ENCODE measurements at places on chromosomes 3 and 15. TPM values are rescaled to one million over a fixed set of nuclear protein-coding genes. Genes with fewer than 3 reads are reported as not detected.

Gene INSYN1
- 1.5 TPM for total RNA-seq

Gene RBP2
- not detected for total RNA-seq

Gene TMOD2
- 1.7 TPM for total RNA-seq

Gene CMTM6
- total RNA-seq = 45.0 TPM

Gene THRB
- 1.2 TPM for total RNA-seq

Gene ATP8B4
- total RNA-seq = 0.69 TPM

Gene BMF
- total RNA-seq = 1.1 TPM

Gene APBA2
- total RNA-seq = 17.1 TPM

Gene GPR149
- not detected for total RNA-seq

Gene ZNF860
- total RNA-seq = 1.7 TPM

Gene APOD
- total RNA-seq = 0.50 TPM

Gene ZNF502
- total RNA-seq = 1.3 TPM

Gene SMAD6
- total RNA-seq = 23.1 TPM

Gene FSIP1
- total RNA-seq = 0.49 TPM

Gene FAM3D
- total RNA-seq = not detected

Gene SENP7
- total RNA-seq = 2.2 TPM

Gene WNT5A
- total RNA-seq = 0.82 TPM

Gene ACSBG1
- 0.16 TPM for total RNA-seq

Gene CDC25A
- 8.8 TPM for total RNA-seq

Gene SLC28A1
- 0.05 TPM for total RNA-seq

Gene PRR20G
- total RNA-seq = 0.19 TPM

Gene TIMP4
- 12.3 TPM for total RNA-seq

Gene SLC7A14
- not detected for total RNA-seq

Gene ANKRD63
- total RNA-seq = 0.54 TPM

Gene CIB2
- 29.6 TPM for total RNA-seq

Gene NR1I2
- total RNA-seq = not detected

Gene NPRL2
- total RNA-seq = 13.0 TPM

Gene TF
- total RNA-seq = 0.69 TPM

Gene SCG3
- total RNA-seq = not detected

Gene CCDC191
- total RNA-seq = 1.7 TPM

Gene GRK7
- total RNA-seq = not detected

Gene PGBD4
- 1.6 TPM for total RNA-seq

Gene SLITRK3
- not detected for total RNA-seq

Gene AMOTL2
- 46.2 TPM for total RNA-seq

Gene AGBL1
- not detected for total RNA-seq

Gene GATA2
- total RNA-seq = 5.0 TPM

Gene ACKR2
- not detected for total RNA-seq
